ENCODE measurements at places on chromosomes 11 and 22. TPM values are rescaled to one million over a fixed set of nuclear protein-coding genes. Genes with fewer than 3 reads are reported as not detected.

Gene PRR33
- 0.11 TPM for total RNA-seq

Gene SCGB1D2
- not detected for total RNA-seq

Gene XKR3
- total RNA-seq, result not detected

Gene P4HA3
- not detected for total RNA-seq

Gene OR4D5
- not detected for total RNA-seq

Gene OTOG
- total RNA-seq, result not detected

Gene HTR3A
- total RNA-seq, result not detected

Gene MAP4K2
- total RNA-seq, result 53.6 TPM

Gene TOP3B
- total RNA-seq, result 38.8 TPM

Gene C11orf16
- total RNA-seq, result not detected

Gene FERMT3
- 223 TPM for total RNA-seq

Gene LYVE1
- total RNA-seq, result not detected
